Right forelimb (tissue), 1 donor: ENCODE measurements at places on chromosomes 4 and X.

- DNase-seq = no peak
Observed at GRCh38 chr4:128660361-128661215, 148.9 kb upstream of the JADE1 start.

GRCh38 chrX:132442691-132443090 lies 46.1 kb downstream of the MBNL3 start:
- no peak for DNase-seq

GRCh38 chr4:20158195-20158594 lies 93.5 kb upstream of the SLIT2 start:
- no peak for DNase-seq

DNA sequence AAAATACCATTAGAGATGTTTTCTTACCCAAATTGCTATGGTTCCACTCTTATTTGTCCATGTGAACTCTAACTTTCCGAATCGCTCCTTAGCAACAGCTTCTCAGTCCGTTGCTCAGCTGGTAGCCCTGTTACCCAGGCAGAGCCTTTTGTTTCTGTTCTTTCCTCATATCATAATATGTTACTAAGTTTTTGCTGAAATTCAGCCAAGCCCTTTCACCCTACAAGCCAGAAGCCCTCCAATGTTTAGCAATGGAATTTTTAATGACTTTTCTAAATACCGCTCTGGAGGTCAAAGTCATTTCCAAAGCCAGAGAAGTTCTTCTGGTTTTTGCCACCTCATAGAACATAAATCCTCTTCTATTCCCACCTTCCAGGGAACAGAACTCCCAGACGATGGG lies 1029.5 kb downstream of the C4orf33 start:
- DNase-seq = no peak

- DNase-seq = no peak
Observed at GRCh38 chr4:164116286-164116685, 621.8 kb downstream of the TMA16 start.
